Epithelial cell of prostate (primary cell): ENCODE measurements at places on chromosomes 11 and 22.

DNA sequence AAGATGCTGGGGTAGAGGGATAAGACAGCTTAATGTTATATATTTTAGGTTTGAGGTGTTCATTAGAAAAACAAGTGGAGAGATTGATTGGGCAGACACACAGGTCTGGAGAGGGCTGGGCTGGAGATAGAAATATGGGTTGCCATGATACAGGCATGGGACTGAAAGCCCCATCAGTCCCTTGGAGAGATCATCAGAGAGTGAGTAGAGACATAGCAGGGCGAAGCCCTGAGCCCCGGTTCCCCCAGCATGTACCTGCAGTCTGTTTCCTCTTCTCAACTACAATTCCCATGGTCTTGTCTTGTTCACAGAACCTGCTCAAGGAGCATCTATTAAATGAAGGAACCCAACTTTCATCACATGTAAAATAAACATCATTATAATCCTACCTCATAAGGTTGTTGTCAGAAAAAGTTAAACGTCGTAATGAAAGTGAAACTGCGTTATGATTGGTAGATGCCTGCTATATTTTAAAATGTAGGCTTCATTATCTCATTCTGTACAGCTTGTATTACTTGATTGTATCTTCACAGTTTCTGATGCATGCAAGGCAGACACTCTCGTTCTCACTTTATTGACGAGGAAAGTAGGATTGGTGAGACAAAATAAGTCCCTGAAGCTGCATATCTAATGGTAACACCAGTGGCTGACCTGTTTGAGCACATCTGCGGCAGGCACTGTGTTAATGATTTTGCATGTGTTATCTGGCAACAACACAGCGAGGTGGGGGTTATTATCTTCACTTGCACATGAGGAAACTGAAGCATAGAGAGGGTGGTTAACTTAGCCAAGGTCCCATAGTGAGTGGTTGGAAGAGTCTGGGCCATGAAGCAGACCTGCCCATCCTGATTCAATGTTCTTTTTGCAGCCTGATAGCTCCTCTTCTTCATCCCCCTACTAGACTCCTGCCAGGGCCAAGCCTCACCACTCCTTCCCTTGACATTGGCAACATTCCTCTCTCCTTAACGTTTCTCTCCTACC is 63.5 kb downstream of the ENDOD1 start:
- DNase-seq = no peak

GRCh38 chr11:17811352-17811751 is 76.8 kb downstream of the KCNC1 start:
- DNase-seq = no peak

- no peak for DNase-seq
Observed at GRCh38 chr11:72084076-72084475, 3.4 kb downstream of the LRRC51 start.

GRCh38 chr11:11252403-11252802 is 100.6 kb downstream of the CSNK2A3 start:
- DNase-seq = no peak

DNA sequence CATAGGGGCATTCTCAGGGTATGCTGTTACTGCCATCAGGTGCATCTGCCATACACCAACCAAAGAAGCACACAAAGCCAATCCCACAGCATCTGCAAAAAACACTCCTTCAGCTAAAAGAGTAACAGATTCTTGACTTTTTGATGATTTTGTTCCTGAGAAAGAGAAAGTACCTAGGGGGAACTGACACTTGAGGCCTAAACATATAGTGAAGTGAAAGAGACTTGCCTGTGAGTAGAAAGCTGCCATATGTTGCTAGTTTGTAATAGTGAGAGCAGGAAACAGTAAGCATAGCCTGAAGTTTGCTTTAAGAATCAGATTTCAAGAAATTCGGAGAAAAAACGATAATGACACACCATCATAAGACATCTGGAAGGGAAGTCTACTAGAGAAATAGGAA is 97.9 kb upstream of the CTSC start:
- DNase-seq = no peak

- no peak for DNase-seq
Observed at GRCh38 chr11:20000351-20001134, 159.7 kb downstream of the DBX1 start.

DNA sequence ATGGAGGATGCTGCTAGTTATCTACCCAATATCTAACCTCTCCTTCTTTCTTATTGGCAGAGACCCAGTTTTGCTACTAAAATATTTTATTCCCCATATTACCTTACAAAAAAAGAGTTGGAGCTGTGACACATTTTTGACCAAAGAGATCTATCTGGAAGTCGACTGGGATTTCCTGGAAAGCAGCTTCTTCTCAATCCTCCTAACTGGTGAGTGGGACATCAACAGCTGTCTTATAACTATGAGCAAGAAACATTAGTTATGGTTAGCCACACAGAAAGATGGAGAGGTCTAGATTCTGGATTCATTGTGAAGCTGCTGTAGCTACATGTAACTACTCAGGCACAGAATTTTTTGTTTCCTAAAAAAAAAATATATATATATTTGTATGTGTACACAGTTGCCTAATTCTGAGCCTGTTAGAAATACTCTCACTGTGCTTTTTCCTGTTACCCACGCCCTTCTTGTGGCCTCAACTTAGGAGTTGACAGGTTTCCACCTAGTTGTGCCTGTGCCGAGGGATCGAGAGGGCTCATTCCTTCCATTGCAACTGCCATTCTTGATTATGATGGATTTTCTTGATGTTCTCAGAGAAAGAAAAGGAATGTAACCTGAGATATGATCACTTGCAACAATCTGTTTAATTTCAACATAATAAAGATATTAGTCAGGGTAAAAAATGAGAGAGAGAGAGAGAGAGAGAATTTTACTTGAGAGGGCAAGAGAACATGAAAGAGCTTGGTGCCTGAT is 142.0 kb downstream of the SLC17A6 start:
- no peak for DNase-seq

DNA sequence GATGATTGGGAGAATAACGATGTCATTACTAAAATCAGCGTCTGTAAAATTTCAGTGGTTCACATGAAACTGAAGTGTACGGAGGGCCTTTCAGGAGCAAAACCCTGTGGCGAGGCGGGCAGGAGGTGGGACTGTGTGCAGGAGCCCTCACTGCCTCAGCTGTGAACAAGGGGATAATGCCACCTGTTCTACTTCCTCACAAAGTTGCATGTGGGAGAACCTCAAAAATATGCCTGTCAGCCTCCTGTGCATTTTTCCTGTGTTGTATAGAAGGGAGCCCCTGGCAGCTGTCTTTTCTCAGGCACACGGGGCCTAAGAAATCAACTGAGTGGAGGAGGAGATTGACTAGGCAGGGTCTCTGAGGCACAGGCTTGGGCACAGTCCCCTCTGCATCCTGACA is 43.0 kb upstream of the MYO18B start:
- DNase-seq = no peak

- peak; percentile 93 for DNase-seq
Observed at GRCh38 chr11:1830322-1831223, 4.2 kb upstream of the SYT8 start.

- DNase-seq = peak; percentile 10
Observed at GRCh38 chr11:82927264-82927880, 25.8 kb downstream of the DDIAS start.

GRCh38 chr11:3069425-3069824 is 12.2 kb upstream of the CARS1 start:
- DNase-seq = no peak

- DNase-seq = no peak
Observed at GRCh38 chr11:121961321-121961801, 154.7 kb downstream of the BLID start.
